Hypothalamus (tissue), 51 donors: ENCODE measurements at places on chromosomes 6 and 20.

GRCh38 chr6:129448965-129449364 lies 261.0 kb downstream of the ARHGAP18 start:
- no peak for DNase-seq

GRCh38 chr20:7866285-7866684 lies 74.0 kb downstream of the HAO1 start:
- no peak for DNase-seq

GRCh38 chr20:43322851-43323250 lies 133.1 kb upstream of the PTPRT start:
- no peak for DNase-seq

- no peak for DNase-seq
Measured at GRCh38 chr6:2744209-2744771, 6.4 kb downstream of the MYLK4 start.

- no peak for DNase-seq
Measured at GRCh38 chr20:1631309-1632151, 11.7 kb upstream of the SIRPB1 start.

- DNase-seq, result no peak
Measured at GRCh38 chr20:3901706-3902440, 12.7 kb downstream of the PANK2 start.

GRCh38 chr20:37344506-37345338 lies 1.2 kb upstream of the SRC start:
- DNase-seq, result no peak

DNA sequence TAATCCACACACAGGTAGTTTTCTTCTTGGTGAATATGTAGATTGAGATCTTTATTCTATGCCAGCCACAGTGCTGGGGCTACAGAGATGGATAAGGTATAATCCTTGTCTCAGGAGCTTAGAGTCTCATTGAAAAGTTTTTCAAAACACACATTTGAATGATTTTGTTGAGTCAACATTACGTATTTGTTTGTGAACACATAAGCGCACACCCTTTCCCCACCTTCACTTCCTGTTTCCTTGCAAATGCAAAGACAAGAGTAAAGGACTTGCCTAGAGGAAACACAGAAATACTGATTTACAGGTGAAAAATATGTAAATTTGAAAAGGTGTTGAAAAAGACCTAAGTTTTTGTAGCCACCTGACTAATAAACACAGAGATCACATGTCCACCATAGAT lies 27.8 kb downstream of the VAPB start:
- no peak for DNase-seq

- peak; percentile 73 for DNase-seq
Measured at GRCh38 chr20:5528719-5529256, 212.0 kb upstream of the PROKR2 start.

- DNase-seq, result no peak
Measured at GRCh38 chr6:36120539-36120938, 9.8 kb upstream of the MAPK13 start.

- no peak for DNase-seq
Measured at GRCh38 chr6:33929575-33930288, 125.9 kb upstream of the MLN start.

GRCh38 chr20:56779452-56780143 lies 150.5 kb downstream of the TFAP2C start:
- no peak for DNase-seq

DNA sequence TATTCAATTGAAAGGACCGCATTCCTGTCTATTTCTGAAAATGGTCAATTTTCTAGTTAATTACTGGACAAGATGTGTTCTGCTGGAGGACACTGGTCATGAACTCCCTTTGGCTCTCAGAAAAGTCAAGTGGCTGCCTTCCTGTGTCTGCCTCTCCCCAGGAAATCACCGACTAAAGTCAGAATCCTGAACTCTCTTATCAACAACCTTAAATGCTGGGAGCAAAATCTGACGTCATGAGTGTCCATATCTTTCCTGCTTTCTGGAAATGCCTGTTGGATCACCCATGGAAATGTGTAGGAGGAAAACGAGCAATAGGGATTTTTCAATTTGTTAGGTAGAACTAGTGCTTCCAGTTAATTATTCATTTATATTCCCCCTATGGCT lies 53.5 kb upstream of the PLCB1 start:
- no peak for DNase-seq

GRCh38 chr20:54257071-54257816 lies 49.4 kb downstream of the PFDN4 start:
- DNase-seq, result no peak

DNA sequence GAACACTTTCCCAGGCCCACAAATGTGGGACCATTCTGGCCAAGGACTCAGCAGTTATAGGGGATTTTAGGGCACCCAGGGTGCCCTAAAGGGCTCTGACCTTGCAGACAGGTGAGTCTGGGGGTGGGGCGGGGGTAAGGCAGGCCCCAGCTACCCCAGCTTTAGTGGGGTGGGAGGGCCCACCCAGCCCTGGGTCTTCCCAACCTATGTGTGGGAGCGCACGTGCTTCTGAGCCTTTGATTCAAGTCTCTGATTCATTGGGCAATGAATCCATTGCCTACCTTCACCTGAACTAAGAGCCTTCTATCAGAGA lies 958 bp downstream of the SERPINB1 start:
- DNase-seq, result no peak

DNA sequence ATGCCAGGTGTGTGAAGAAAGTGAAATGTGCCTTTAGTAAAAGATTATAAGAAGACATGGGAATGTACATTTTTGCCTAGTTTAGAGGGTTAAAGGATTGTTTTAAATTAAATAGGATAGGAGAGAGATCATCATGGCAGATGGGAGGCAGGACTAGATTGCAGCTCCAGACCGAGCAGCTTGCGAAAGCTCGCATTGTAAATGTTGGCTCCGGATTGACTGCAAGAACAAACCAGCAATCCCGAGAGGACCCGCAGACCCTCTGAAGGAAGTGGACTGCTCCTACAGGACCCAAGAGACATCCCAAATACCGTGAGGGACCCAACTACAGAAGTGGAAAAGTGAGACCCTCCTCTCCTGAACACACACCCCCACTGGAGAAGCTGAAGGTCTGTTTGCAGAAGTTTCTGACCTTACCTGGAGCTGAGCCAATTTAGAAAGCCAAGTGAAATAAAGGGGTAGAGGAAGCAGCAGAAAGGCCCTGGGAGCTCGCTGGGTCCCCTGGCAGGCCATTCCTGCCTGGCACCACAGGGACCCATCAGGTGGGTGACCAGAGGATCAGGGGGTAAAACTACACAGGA lies 30.0 kb upstream of the TPD52L1 start:
- DNase-seq, result no peak

- no peak for DNase-seq
Measured at GRCh38 chr6:17138033-17138432, 36.2 kb downstream of the STMND1 start.

DNA sequence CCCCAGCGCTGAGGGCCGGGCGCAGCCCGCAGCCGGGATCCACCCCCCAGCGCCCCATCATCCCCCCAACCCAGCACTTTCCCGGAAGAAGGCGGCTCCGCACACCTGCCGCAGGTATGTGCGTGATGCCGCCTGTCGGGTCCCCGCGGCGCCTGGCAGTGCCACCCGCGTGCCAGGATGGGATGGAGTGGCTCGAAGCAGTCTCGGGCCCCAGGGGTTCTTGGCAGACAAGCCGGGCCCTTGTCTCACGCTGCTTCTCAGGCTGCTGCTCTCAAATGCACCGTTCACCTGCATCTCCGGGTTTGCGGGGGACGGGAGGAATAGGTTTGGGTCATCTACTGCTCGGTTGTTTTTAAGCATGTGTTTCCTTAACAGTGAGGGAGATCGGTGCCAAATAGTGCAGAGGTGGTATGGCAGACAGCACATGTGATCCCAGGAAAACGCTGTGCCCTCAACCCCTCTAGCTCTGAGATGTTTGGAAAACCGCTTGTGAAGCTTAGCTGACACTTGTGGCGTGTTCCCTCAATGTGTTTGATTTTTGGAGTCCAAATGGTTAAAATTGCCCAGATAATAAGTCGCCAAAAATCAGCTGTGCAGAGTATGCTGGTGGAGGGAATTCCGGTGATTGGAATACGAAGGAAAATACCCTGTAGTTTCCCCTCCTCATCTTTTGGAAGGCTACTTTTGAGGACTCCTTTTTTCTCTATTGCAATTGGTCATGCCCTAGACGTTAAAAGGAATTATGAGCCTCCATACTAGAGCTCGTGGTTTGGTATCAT lies 926 bp downstream of the MYLIP start:
- DNase-seq, result no peak

DNA sequence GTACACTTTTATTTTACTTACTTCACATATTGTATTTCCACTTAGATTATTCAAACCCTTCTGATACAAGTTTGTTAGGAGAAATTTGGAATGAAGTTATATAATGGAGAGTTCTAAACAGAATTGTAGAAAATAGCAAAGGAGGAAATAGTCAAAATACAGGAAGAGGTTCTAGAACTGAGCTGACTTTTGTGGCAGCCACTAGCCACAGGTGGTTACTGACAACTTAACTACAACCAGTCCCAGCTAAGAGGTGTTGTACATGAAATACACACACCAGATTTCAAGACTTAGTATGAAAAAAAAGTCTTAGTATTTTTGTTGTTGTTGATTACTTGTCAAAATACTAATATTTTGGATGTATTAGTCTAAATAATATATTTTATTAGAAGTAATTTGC lies 727.4 kb upstream of the CITED2 start:
- no peak for DNase-seq

GRCh38 chr6:36641543-36641942 lies 37.0 kb upstream of the CDKN1A start:
- no peak for DNase-seq

GRCh38 chr6:55998576-55998975 lies 123.2 kb upstream of the BMP5 start:
- DNase-seq, result no peak

DNA sequence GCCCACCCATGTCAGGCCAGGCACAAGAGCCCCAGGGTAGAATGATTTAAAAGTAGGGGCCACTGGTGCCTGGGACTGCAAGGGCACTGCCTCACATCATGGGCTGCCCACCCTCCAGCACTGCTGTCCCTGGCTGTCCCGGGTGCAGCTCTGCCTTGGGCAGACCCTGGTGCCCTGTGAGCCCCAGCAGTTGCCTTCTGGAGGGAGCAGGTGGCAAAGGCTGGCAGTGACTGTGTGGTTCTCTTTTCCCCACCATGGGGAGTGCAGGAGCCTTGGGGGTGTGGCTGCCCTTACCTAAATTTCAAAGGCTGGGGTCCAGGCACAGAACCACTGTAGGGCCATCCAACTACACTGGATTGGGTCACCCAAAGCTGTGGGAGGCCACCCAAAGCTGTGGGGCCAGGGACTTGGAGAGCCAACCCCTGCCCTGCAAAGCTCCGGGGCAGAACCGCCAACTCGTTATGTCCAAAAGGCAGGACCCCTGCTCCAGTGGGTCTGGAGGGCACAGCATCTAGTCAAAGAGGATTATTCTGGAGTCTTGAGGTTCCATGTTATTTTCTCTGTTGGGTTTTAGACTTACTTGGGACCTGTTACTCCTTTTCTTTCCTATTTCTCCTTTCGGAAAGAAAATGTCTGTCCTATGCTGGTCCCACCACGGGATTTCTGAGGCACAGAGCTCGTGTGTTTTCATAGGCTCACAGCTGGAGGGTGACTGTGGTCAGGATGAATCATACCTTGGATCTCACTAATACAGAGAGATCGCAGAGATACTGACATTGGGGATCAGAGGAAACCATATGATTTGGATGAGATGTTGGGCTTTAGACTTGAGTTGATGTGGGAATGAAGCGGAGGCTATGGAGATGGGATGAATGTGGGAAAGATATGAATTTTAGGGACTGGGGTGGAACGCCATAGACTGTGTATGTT lies 65.3 kb downstream of the RAMACL start:
- DNase-seq, result no peak

- DNase-seq, result no peak
Measured at GRCh38 chr6:104973404-104973803, 16.5 kb downstream of the LIN28B start.

- no peak for DNase-seq
Measured at GRCh38 chr6:2817903-2818443, 23.7 kb downstream of the SERPINB1 start.

- no peak for DNase-seq
Measured at GRCh38 chr20:46717818-46718541, 8.5 kb downstream of the SLC2A10 start.

- DNase-seq, result no peak
Measured at GRCh38 chr6:2632368-2632767, 118.4 kb downstream of the MYLK4 start.

GRCh38 chr6:167652701-167653095 lies 174.0 kb upstream of the AFDN start:
- no peak for DNase-seq

DNA sequence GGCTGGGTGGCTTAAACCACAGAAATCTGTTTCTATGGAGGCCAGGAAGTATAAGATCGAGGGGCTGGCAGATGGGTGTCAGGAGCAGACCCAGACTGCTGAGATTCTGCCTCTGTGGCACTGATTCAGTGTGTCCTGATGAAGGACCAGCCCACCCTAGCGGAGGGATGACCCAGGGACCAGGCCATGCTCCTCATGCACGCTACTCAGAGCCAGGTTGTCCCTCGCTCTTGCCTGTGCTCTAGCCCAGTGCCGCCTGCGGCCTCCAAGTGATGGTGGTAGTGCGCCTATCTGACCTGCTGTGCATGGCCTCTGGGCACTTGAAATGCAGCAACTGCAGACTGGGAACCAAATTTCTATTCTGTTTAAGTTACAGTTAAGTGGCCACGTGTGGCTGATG lies 13.1 kb upstream of the APMAP start:
- DNase-seq, result no peak

- no peak for DNase-seq
Measured at GRCh38 chr6:52132292-52132691, 44.9 kb upstream of the PKHD1 start.

DNA sequence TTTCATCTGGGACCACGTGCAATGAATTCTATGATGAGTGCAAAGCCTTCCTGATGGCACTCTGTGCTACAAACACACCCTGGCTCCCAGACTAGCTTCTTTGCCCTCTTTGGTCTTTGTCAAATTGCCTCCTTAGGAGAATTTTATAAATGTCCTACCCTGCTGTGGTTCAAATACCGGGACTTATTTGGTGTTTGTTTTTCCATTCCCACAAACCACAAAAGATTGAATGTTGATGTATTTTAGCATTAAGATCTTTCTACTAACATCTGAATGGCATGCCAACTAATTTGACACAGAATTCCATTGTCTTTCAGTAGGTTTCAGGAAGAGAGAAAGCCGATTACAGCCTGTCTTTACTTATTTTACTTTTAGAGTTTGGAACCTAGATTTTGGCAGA lies 424.2 kb upstream of the SLC35B3 start:
- no peak for DNase-seq

GRCh38 chr6:132153221-132153898 lies 202.2 kb upstream of the CCN2 start:
- DNase-seq, result no peak
